ENCODE measurements at places on chromosomes 2 and 18.

DNA sequence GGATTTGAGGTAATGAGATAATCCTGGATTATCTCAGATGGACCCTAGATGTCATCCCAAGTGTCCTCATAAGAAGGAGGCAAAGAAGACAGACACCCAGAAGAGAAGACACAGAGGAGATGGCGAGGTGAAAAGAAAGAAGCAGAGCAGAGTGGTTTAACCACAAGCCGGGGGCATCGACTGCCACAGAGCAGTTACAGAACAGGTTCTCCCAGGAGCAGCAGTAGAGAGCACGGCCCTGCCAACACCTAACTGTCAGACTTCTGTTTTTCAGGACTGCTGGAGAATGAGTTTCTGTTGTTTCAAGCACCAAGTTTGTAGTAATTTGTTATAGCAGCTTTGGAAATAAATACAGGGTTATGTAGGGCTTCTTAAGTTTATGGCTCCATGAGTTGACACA is 437.0 kb downstream of the THSD7B start:
- no peak for DNase-seq

- no peak for DNase-seq
Observed at GRCh38 chr2:231683292-231684235, 24.8 kb upstream of the PTMA start.

DNA sequence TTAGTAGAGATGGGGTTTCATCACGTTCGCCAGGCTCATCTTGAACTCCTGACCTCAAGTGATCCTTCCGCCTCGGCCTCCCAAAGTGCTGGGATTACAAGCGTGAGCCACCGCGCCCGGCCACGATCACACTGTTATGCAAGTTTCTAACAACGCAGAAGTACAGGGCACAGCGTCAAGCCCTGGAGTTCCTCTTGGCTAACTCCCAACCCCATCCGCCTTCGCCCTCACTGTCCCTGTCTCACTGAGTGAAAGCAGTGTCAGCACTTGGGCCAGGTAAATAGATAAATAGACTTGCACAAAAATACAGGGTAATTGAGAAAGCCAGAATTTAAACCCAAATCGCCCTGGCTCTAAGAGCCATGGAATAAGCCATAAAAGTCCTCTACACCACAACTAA is 111.7 kb downstream of the ACVR1 start:
- no peak for DNase-seq

DNA sequence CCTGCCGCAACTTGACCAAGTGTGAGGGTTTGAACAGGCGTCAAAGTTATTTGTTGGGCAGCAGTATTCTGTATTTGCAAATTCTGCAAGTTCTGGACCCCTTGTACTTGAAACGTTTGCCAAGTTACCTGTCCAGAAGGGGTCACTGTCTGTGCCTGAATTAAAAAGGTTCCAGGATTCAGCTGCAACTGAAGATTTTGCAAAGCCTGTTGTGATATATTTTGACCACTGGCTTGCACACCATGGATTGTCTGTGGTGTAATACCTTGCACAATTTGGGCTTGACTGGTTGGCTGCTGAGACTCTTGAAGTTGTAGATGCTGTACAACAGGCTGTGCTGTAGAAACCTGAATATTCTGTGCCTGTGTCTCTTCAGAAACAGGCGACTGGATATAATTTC is 10.2 kb downstream of the SP3 start:
- no peak for DNase-seq

- no peak for DNase-seq
Observed at GRCh38 chr2:102313025-102313424, 1.7 kb downstream of the IL1RL1 start.

DNA sequence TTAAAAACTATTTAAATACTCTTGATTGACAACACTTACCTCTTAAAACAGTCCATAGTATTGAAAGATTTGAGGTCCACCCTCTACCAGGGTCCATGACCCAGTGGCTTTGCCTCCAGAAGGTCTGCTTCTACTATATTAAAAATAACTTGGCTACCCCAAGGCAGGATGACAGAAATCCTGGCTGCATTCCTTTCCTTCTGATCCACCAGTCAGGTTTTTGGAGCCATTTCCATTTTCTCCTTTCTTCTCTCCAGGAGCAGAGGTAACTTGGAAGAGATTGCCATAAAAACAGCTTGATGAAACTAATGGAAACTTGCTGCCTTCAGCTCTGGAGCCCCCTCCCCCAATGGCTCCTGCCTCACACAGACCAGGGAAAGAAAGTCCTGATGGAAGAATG is 2.6 kb upstream of the FAM171B start:
- DNase-seq: no peak

DNA sequence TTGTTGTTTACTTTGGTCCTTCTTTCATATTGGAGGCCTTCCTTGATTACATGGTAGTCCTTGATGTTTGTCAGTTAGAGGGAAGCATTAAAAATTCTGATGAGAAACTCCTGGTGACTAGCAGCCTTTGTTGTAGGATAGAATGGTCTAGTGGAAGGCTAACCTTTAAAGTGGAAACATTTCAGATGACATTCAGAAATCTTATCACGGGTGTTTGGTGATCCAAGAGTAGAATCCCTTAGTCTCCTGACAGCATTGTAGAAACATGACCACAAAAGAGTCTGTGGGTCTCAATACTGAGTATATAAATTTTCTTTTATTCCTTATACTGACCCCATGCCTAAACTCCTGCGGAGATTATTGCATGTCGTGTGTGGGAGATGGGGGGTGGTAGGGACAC is 13.4 kb downstream of the MARCHF7 start:
- DNase-seq: no peak

DNA sequence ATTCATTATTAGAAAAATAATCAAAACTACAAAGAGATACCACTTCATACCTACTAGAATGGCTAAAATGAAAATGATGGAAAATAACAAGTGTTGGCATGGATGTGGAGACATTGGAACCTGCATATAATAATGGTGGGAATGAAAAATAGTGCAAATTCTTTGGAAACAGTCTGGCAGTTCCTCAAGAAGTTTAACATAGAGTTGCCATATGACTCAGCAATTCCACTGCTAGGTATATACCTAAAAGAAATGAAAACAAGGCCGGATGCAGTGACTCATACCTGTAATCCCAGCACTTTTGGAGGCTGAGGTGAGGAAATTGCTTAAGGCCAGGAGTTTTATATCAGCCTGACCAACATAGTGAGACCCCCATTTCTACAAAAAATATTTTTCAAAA is 41.6 kb upstream of the ACYP2 start:
- DNase-seq: no peak
